ENCODE measurements at places on chromosomes 12 and 14.

- DNase-seq, result no peak
Observed at GRCh38 chr12:94193168-94193567, 44.8 kb downstream of the PLXNC1 start.

DNA sequence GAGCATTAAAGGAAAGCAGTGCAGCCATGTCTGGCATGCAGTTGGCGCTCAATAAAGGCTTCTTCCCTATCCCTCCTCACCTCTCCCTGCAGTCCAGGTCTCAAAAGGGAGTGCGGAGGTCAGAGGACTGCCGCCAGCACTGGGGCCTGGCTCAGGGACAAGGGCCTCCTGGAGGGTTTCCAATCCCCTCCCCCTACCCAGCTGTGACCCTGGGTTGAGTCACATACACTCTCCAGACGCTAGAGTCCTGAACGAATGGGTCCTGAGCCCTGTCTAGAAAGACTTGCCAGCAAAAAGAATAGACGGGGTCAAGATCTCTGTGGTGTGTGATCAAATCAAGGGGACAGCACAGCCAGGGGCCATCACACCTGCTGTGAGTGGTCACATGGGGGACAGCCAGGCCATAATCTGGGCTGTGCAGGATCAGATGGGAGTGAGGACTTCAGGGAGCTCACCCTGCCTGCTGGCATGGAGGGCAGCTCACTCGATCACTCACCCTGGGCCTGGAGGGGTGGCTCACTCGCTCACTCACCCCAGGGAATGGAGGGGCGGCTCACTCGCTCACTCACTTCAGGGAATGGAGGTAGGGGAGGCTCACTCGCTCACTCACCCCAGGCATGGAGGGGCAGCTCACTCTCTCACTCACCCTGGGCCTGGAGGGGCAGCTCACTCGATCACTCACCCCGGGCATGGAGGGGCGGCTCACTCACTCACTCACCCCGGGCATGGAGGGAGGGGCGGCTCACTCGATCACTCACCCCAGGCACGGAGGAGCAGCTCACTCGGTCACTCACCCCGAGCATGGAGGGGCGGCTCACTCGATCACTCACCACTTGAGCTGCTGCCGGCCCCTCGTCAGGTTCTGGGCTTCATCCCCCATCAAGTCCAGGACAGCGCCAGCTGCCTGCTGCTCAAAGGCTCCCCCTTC is 12.8 kb downstream of the CFAP73 start:
- no peak for DNase-seq

GRCh38 chr12:6172862-6173261 is 27.3 kb upstream of the CD9 start:
- no peak for DNase-seq

GRCh38 chr12:82647853-82648252 is 38.9 kb upstream of the TMTC2 start:
- DNase-seq, result no peak

DNA sequence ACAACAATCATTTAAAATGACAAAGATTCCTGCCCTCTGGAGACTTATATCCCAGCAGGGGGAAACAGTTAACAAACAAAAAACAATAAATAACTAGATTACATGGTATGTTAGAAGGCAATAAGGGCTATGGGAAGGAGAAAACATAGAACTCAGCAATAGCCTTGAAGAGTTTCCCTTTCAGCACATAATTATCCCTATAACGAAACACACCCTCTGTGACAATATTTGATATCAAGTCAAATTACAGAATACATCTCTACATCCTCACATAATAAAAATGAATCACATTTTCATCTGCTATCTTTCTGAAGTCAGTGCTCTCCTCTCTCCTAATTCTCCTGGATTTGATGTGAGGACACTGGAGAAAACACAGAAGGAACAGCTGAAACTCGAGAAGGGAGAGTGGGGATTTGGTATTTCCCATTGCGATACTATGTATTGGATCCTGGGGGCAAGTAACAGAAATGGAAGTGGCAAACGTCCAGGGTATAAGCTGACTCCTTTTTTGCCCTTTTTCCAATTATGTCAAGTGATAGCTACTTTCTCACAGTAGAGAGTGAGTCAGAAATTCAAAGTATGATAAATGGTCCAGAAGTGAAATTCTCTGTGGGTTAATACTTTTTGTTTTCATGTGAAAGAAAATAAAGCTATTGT is 9.7 kb upstream of the PTGER2 start:
- no peak for DNase-seq

GRCh38 chr14:75877292-75877691 is 104.5 kb downstream of the TGFB3 start:
- no peak for DNase-seq

- no peak for DNase-seq
Observed at GRCh38 chr14:28407996-28408395, 358.6 kb upstream of the FOXG1 start.

- DNase-seq, result no peak
Observed at GRCh38 chr12:45425426-45425825, 209.5 kb downstream of the ANO6 start.

GRCh38 chr12:67735868-67736267 is 87.3 kb downstream of the DYRK2 start:
- no peak for DNase-seq

DNA sequence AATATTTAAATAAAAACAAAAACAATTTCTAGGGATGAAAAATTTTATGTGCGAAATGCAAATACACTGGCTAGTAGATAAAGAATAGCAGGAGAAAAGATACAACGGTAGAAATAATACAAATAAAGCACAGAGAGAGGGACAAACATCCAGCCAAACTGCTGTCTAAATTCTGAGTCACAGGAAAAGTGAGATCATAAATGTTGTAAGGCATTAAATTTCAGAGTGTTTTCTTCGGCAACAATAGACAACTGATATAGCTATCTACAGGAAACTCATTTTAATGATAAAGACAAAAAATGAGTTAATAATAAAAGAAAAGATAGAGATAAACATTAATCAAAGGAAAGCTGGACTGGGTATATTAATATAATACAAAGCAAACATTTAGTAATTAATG is 122.2 kb downstream of the NTS start:
- no peak for DNase-seq

DNA sequence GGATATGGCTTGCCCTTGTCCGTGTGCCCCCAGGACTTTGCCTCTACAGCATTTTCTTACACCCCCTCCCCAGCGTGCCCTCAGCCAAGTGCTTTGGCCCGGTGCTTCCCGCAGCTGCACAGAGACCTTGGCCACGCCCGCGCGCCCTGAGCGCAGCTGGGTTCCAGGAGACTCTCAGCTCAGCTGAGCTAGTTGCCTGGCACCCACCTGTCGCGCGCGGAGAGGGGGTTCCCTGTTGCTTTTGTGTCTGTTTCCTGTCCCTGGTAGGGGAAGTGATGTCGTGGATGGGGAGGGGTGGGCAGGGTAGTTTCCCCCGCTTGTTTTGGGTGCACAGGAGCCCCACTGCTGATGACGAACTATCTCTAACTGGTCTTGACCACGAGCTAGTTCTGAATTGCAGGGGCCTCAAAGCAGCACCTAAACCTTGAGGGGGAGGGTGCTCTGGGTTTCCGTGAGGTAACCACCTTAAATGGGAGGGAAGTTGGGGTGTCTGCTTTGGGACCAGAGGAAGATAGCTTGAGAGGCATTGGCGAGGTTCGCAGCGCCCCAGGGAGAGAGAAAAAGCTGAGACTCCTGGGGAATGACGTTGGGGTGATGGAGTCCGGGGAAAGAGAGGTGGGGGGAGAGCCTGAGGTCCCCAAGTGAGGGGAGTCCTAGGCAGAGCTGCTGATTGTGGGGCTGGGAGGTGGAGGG is 1.5 kb downstream of the DIO3 start:
- no peak for DNase-seq

DNA sequence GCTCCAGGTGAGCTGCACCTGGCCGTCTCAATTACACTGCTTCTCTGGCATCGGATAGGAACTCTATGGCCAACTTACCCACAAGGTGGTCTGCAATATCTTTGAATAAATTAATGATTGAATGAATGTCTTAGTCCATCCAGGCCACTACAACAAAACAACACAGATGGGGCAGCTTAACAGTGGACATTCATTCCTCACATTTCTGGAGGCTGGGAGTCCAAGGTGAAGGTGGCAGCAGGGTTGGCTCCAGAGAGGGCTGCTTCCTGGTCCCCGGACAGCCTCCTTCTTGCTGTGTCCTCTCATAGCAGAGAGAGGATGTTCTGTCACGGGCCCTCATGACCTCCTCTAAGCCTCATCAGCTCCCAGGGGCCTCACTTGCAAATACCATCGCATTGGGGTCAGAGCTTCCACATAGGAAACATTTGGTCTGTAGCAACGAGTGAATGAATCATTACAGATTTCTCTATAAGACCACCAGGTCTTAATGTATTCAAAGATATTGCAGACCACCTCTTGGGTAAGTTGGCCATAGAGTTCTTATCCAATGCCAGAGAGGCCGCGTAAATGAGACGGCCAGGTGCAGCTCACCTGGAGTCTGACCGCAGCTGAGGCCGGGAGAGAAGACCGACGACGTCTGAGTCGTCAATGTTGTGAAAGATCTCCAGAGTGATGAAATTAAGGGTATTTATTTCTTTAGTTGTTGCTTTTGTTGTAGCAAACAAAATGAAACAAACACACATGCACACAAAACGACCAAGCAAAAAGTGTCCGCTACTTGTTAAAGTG is 182.7 kb upstream of the C14orf180 start:
- DNase-seq, result no peak

- DNase-seq, result no peak
Observed at GRCh38 chr12:54759751-54760150, 94.6 kb upstream of the MUCL1 start.

DNA sequence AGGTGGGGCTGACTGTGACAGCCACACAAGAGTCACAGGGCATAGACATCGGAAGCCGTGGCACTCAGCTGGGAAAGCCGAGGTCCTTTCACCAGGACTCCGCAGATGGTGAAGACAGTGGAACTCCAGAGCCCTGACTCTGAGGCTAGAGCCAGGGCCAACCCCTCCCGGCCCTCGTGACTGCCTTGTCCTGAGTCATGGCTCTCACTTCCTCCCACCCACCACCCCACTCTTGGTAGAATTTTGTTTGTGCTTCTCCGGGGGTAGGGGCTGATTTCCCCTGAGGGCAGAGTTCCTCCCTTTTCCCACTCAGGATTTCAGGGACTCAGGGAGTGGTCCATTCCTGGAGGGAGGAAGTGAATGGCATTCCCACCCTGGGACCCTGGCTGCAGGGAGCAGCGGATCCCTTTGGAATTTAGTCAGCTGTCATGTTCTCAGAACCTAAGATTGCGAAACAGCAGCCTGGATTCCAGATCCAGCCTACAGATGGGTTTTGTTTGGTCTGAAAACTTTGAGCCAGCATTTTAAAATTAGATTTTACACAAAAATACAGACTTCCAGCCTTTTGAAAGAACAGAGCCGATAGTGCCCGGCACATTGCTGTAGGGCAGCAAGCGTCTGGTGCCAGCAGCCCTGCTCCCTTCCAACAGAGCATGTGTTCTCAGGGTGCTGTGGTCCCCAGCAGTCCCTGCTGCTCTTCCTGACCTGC is 50.7 kb downstream of the TPCN1 start:
- DNase-seq, result no peak

DNA sequence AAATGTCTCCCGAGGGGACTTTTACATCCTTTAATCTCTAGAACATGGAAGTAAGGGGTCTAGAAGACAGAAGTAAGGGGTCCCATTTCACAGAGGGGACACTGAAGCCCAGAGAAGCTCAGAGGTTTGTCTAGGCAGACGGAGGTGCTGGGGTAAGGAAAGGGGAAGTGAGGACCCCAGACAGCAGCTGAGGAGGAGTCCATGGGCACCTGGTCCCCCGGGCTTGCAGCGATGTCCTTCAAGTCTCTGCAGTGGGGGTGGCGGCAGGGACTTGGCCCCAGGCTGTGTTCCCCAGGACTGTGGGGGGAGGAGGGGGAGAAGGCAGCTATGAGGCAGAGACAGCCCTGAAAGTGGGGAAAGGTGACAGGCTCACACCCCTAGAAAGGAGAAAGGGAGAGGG is 30.7 kb downstream of the DTX1 start:
- DNase-seq, result no peak

DNA sequence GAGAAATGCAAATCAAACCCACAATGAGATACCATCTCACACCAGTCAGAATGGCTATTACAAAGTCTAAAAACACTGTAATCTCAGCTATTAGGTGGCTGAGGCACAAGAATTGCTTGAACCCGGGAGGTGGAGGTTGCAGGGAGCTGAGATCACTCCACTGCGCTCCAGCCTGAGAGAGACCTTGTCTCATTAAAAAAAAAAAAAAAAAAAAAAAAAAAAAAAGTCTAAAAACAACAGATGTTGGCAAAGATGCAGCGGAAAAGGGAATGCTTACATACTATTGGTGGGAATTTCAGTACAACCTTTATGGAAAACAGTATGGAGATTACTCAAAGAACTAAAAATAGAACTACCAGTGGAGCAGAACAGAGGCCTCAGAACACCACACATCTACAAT is 19.0 kb upstream of the ATF7 start:
- DNase-seq, result no peak

DNA sequence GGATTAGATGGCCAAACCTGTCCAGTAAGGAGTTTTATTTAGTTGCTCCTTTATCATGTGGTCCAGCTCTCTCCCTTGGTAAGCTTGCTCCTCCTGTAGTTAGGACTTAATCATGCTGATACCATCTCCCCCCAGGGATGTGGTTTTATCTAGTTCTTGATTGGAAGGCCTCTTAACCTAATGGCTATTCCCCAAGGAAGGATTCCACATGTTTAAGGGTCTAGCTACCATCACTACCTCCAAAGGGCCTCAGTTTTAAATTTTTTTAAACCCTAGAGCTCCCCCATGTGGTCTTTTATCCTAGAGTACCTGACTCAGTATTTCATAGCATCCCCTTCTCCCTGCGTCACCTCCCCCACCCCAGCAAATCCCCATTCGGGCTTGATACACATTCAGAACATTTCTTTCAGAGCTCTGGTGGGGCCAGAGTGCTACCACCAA is 22.5 kb downstream of the MAP3K12 start:
- DNase-seq, result no peak

- DNase-seq, result no peak
Observed at GRCh38 chr12:31004666-31005065, 69.0 kb upstream of the DDX11 start.

DNA sequence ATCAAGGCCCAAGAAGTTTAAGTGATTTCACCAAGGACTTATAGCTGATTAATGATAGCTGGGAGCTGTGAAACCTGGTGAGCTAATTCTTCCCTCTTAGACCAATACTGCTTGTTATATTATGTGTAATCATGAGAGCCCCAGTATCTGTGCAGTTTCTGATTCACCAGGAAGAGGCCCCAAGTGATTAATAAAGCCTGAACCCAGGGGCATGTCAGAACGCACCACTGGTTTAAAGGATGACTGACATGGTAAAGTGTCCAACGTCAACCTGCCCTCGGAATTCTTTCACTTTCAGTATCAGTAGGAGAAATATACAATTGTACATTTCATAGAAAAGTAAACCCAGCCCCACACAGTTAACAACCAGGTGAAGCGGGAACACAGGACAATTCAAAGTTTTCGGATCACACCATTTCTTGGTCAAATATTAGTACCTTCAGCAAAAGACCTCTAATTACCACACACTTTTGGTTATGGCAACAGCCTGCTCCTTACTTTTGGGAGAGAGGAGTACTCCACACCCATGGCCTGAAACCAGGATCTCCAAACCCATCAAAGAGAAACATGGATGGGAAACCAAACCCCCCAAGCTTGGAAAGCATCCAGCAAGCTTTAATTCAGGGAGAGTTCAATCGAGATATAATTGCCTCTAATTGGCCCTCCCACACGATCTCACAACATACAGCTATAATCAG is 28.5 kb downstream of the TMCC3 start:
- DNase-seq, result peak; percentile 46
